Breast epithelium (tissue), 4 donors: ENCODE measurements at places on chromosomes 6 and 20. TPM values are rescaled to one million over a fixed set of nuclear protein-coding genes. Genes with fewer than 3 reads are reported as not detected.

The FOXQ1 gene
- not detected for total RNA-seq

GRCh38 chr6:36244641-36245280 lies 25.1 kb upstream of the PNPLA1 start:
- DNase-seq = no peak
- no peaks in the 10 kb centered on the region for H3K27me3 ChIP-seq
- no peaks in the 10 kb centered on the region for H3K4me1 ChIP-seq
- H3K36me3 ChIP-seq = no peaks in the 10 kb centered on the region
- no peak overlapping the region for H3K4me3 ChIP-seq

The VEGFA gene
- 123 TPM for total RNA-seq

GRCh38 chr6:17396256-17396655 lies 2.9 kb downstream of the CAP2 start:
- H3K27ac ChIP-seq = no peak overlapping the region
- no peak overlapping the region for H3K4me3 ChIP-seq
- H3K27me3 ChIP-seq = no peaks in the 10 kb centered on the region
- H3K36me3 ChIP-seq = no peaks in the 10 kb centered on the region
- no peak for DNase-seq

DNA sequence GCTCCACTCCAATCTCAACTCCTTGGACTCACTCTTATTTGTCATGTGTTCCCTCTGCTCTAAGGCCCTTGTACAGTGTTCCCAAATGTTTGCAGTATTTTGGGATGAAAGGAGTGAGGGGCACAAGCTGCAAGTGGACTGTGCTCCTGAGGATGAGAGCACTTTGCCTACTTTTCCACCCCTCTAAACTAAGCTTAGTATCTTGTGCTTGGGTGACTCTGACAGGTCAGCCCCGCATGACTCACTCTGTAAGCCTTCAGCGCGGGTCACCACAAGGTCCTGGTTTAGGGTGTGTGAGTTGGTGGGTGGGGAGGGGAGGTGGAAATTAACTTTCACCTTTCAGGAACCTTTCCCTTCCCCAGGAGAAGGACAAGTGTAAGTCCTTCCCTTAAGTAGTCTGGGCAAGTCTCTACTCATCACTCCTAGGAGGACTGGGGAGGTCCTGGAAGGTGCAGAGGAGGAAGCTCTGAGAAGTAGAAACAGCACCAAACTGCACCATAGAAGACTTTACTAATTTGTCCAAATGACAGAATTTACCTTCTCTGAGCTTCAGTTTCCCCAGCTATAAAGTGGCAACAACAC lies 68.8 kb upstream of the EPB41L1 start:
- H3K4me3 ChIP-seq = no peak overlapping the region
- no peaks in the 10 kb centered on the region for H3K4me1 ChIP-seq
- no peaks in the 10 kb centered on the region for H3K27me3 ChIP-seq
- H3K36me3 ChIP-seq = no peaks in the 10 kb centered on the region
- peak overlapping the region; percentile 76 for H3K27ac ChIP-seq

DNA sequence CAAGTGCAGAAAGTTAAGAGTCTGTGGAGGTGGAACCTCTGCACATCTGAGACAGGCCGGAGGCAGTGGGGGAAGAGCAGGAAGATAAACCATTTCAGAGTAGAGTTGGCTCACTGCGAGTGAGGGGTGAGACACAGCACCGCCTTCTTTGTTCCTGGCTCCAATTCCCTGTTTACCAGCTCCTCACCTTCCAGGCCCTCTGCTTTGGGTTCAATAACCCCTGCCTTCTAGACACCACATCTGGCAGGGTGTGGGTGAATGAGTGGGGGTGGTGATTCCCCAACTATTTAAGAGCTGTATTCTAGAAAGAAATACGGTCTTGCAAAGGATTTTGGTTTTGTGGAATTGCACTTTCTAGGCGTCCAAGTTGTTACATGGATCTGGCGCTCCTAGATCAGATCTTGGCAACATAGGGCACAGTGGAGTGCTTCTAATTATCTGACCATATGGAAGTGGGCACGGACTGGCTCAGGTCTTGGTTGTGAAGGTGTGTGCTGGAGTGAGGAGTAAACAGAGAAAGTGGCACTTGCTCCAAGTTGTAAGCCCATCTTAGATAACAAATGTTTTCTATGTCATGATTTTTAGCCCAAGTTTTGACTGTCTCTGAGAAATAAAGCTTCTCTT lies 141.6 kb upstream of the NRN1 start:
- no peaks in the 10 kb centered on the region for H3K27me3 ChIP-seq
- no peaks in the 10 kb centered on the region for H3K36me3 ChIP-seq
- H3K27ac ChIP-seq = no peak overlapping the region
- H3K4me3 ChIP-seq = no peak overlapping the region
- H3K4me1 ChIP-seq = no peaks in the 10 kb centered on the region

The PSORS1C2 gene
- total RNA-seq = not detected

The C6orf15 gene
- total RNA-seq = not detected

DNA sequence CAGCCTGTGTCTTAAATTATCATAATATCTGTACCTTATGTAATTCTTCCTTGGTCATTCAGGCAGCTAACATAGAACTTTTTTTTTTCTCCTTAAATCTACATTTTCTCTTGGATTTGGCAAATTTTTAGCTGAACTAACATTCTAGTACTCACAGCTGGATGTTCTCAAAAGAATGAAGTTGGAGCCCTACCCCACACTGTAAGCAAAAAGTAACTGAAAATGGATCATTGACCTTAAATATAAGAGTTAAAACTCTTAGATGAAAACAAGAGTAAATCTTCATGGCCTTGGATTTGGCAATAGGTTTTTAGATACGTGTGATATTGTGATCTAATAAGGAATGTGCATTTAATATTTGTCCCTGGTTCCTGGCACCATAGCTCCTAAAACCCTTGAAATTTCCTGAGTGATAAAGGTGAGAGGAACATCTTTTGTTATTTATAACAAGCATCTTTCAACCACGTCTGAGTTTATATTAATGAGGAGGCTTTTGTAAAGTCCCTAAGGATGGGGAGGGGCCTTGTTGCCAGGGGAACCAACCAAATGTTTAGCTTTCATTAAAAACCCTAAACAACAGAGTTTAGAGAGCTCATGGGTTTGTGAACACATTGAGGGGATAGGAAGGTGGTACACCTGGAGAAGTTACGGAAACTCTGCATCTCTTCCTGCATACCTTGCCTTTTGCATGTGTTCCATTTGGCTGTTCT lies 106.1 kb upstream of the ADGRF4 start:
- no peak for DNase-seq
- no peak overlapping the region for H3K4me3 ChIP-seq
- no peak overlapping the region for H3K27ac ChIP-seq
- H3K36me3 ChIP-seq = no peaks in the 10 kb centered on the region
- H3K27me3 ChIP-seq = no peaks in the 10 kb centered on the region

- no peaks in the 10 kb centered on the region for H3K36me3 ChIP-seq
- DNase-seq = no peak
- H3K4me3 ChIP-seq = no peak overlapping the region
- no peak overlapping the region for H3K27ac ChIP-seq
Observed at GRCh38 chr20:5091902-5092301, 27.9 kb downstream of the PCNA start.

DNA sequence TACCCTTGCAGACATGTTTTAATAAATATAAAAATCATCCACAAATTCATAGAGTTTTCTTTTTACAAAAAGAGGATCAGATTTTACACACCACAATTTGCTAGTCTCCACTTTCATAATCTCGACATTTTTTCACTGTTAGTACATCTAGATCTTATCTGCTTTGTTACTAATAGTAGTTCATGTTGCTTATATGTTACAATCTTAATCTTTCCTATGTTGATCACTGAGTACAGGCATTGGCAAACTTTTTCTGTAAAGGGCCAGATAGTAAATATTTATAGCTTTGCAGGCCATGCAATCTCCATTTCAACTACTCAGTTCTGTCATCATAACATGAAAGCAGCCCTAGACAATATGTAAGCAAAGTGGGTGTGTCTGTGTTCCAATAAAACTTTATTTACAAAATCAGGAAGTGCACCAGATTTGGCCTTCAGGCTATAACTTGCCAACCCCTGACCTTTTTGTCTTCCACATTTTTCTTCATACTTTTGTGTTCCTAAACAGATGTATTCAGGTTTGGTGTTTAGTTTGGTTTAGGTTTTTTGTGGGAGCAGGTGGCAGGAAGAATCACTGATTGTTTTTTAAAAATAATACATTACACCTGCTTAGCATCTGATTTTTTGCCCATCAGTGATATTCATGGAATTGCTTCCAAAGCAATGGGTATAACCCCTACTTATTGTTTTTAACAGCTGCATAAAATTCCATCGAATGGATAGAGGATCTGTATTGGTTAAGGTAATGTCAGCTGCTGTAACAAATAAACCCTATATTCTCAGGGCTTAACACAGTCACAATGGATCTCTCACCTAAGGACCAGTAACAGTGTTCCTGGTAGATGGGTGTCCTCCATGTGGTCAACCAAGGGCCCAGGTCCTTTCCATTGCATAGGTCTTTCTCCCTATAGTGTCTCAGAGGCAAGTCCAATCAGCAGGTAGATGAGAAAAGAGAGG lies 61.2 kb downstream of the EYA2 start:
- H3K4me3 ChIP-seq = no peak overlapping the region
- no peak for DNase-seq
- H3K27ac ChIP-seq = peak overlapping the region; percentile 74

- no peaks in the 10 kb centered on the region for H3K4me1 ChIP-seq
- H3K4me3 ChIP-seq = no peak overlapping the region
- H3K36me3 ChIP-seq = no peaks in the 10 kb centered on the region
- no peak overlapping the region for H3K27ac ChIP-seq
Observed at GRCh38 chr20:60634491-60635172, 617.4 kb upstream of the CDH4 start.

The SLCO4A1 gene
- total RNA-seq = 26.5 TPM

- no peaks in the 10 kb centered on the region for H3K4me1 ChIP-seq
- no peaks in the 10 kb centered on the region for H3K36me3 ChIP-seq
- H3K27ac ChIP-seq = no peak overlapping the region
Observed at GRCh38 chr20:1667502-1668085, 10.0 kb upstream of the SIRPG start.

DNA sequence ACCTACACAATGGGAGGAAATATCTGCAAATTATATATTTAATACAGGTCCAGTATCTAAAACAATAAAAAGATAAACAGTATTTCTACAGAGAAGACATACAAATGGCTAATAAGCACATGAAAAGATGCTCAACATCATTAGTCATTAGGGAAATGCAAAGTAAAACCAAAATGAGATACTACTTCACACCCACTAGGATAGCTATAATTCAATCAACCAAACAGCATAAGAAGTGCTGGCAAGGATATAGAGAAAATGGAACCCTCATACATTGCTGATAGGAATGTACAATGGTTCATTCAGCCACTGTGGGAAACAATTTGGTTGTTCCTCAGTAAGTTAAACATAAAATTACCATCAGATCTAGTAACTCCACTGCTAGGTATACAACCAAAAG lies 48.7 kb downstream of the NUDT3 start:
- H3K4me3 ChIP-seq = no peak overlapping the region
- no peaks in the 10 kb centered on the region for H3K27me3 ChIP-seq
- H3K36me3 ChIP-seq = no peaks in the 10 kb centered on the region

DNA sequence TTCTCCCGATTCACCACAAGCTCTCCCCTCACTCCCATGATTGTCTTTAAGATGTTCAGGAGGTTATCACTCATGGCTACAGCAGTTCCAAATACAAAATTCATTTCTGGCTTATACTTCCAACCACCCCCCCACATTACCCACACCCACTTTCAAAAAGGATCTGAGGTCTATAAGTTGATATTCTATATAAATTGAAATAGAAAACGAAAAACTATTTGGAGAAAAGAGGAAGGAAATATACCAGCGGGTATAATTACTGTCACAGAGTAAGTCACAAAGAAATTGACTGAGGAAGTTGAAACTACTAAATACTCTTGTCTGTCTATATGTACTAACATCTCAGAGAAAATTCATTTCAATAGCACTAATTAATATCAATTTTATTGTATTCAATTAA lies 112.7 kb upstream of the TNFAIP3 start:
- no peaks in the 10 kb centered on the region for H3K27me3 ChIP-seq
- no peaks in the 10 kb centered on the region for H3K36me3 ChIP-seq
- H3K4me3 ChIP-seq = no peak overlapping the region

DNA sequence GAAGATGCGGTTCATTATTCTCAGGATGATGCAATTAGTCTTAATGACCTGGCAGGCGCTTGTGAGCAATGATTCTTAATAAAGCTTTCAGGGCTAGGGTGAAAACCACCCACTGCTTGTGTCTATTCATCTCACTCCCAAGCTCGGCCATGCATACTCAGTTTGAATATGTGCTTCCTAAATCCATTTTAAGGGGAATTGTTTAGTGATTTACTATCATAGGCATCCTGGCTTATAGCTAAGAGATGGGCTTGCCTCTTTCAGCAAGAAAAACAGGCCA lies 141.1 kb upstream of the SLC24A3 start:
- no peaks in the 10 kb centered on the region for H3K27me3 ChIP-seq
- DNase-seq = no peak
- H3K4me1 ChIP-seq = no peaks in the 10 kb centered on the region
- no peaks in the 10 kb centered on the region for H3K36me3 ChIP-seq
- H3K4me3 ChIP-seq = no peak overlapping the region

- no peaks in the 10 kb centered on the region for H3K36me3 ChIP-seq
- H3K4me3 ChIP-seq = no peak overlapping the region
- no peak for DNase-seq
- no peak overlapping the region for H3K27ac ChIP-seq
- H3K27me3 ChIP-seq = no peaks in the 10 kb centered on the region
Observed at GRCh38 chr6:42197555-42198362, 3.0 kb upstream of the GUCA1B start.

The ALDH5A1 gene
- 6.4 TPM for total RNA-seq

DNA sequence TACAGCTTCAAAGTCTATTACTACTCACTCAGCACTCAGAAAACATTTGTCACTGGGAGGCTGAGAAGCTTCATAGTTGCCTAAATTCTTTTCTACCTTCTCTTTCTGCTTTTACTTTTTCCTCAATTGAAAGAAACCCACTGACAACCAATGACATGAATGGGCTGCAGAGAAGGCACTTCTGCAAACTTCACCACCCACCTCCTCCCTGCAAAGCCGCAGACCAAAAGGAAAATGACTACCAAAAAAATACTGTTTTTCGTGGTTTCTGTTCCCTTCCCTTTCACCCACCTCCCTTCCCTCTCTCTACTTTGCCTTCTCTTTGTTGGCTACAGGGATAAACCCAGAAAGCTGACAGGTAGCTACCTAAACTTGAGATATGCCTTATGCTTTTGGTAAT lies 3.2 kb downstream of the GNAS-AS1 start:
- DNase-seq = no peak
- no peak overlapping the region for H3K27ac ChIP-seq
- no peaks in the 10 kb centered on the region for H3K36me3 ChIP-seq
- H3K4me1 ChIP-seq = no peaks in the 10 kb centered on the region
- no peak overlapping the region for H3K4me3 ChIP-seq

The TFAP2C gene
- 1.8 TPM for total RNA-seq

The COL9A3 gene
- total RNA-seq = 0.16 TPM
